ENCODE measurements at places on chromosomes 7 and 10.

DNA sequence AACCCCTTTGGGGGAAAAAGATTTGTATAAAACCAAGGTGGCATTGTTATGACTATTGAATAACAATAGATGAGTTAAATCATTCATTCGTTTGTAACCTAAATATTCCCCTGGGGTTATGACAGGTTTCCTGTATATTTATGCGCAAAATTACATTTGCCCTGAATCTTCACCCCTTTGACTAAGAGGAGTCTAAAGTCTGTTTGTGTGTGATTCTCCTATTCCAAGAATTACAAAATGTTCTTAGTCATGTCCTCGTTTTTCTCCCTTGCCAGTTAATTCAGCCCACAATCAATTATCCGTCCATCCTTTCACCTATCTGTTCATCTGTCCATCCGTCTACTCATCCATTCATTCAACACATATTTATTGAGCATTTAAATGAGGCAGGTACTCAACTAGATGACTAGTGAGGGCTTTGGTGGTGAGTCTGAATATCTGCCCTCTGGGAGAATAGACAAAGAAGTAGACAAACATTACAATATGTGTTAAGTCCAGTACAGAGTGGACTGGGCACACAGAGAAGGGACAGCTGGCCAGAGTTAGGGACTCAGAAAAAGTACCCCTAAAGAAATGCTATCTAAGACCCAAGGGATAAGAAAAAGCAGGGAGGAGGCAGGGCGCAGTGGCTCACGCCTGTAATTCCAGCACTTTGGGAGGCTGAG lies 35.6 kb upstream of the TCF7L2 start:
- DNase-seq = no peak

DNA sequence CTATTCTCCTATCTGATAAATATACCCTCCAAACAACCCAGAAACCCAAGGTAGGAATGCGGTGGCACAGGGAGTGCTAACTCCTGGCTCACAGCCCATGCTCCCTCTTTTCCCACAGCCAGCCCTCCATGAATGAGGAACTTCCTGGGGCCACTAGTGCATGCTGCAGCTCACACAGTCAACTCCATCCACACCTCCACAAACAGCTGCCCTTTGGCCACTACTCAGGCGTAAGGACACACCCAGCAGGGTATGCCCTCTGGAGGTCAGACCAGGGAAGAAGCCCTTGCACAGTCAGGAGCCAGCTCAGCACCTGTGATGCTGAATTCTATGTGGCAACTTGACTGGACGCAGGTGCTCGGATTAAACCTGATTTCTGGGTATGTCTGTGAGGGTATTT lies 85.2 kb upstream of the PIK3CG start:
- no peak for DNase-seq

- no peak for DNase-seq
Measured at GRCh38 chr7:147304376-147304775, 1187.8 kb downstream of the CNTNAP2 start.

- DNase-seq = no peak
Measured at GRCh38 chr7:80189638-80190037, 55.0 kb downstream of the GNAI1 start.

GRCh38 chr10:19974138-19974537 lies 157.9 kb downstream of the PLXDC2 start:
- no peak for DNase-seq

DNA sequence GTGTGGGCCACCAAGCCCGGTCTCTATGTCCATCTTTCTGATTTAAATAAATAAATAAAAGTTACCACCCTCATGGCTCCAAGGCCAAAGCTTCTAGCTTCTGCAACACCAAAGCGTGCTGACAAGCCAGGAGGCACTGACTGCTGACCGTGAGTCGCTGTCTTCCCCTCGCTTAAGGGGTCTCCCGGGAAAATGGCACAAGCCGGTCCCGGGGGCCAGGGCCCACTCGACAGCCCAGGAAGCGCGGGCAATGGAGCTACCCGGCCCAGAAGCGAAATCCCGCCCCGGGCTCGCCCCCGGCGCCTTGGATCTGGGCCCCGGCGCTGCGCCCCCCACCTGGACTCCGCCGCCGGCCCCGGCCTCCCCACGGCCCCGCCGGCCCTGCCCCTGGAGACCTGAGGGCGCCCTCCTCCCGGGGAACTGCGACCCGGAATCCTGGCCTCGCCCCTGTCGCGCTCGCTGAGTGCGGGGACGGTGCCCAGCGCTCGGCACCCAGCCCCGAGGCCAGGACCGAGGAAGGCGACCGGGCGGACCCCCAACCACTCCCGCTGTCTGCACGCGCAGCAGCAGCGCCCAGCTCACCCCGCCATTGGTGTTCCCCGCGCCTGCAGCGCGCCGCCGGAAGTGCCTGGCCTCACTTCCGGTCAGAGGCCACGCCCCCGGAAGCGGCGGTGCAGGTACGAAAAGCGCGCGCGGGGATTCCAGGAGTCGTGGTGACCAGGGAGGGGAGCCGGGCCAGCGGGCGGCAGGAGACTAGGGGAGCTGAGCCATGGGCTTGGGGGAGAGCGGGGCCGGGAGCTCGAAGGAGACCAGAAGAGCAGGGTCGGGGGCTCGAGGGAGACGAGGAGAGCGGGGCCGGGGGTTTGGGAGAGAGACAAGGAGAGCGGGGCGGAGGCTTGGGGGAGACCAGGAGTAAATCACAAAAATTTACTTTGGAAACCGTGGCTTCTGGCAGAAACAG lies at the start of the genes MRM2 and NUDT1:
MRM2 (minus strand) TSS at position 626 of the 961 bp plus-strand sequence; CDS start at position 590, 36 bp downstream.
NUDT1 (plus strand) TSS at position 647 of the 961 bp plus-strand sequence. CDS start 2,349 bp downstream, outside the sequence.
- DNase-seq = no peak

- DNase-seq = no peak
Measured at GRCh38 chr7:19585761-19586160, 123.1 kb downstream of the POLR1F start.

DNA sequence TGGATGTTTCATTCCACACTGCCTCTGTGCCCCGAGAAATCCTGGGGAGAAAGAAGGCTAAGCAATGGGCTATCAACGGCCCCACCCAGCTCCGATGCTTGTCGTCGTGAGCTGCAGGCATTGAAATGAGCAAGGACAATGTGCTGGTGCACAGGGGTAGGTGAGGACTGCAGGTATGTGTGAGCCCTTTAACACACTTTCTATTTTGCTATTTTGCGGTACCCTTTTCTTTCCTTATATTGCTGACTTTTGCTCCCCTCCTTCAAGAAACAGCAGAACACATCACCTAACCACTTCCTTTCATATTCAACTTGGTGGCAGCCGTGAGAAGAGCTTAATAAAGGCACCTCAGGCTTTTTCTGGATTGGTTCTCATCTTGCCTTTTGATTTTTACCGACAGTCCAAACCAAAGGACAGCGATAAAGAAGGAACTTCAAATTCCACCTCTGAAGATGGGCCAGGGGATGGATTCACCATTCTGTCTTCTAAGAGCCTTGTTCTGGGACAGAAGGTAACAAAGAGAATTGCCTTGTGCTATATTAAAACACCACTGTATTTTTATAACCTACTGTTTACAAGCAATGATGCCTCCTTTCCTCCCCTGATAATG lies 39.2 kb downstream of the AIFM2 start:
- DNase-seq = no peak

DNA sequence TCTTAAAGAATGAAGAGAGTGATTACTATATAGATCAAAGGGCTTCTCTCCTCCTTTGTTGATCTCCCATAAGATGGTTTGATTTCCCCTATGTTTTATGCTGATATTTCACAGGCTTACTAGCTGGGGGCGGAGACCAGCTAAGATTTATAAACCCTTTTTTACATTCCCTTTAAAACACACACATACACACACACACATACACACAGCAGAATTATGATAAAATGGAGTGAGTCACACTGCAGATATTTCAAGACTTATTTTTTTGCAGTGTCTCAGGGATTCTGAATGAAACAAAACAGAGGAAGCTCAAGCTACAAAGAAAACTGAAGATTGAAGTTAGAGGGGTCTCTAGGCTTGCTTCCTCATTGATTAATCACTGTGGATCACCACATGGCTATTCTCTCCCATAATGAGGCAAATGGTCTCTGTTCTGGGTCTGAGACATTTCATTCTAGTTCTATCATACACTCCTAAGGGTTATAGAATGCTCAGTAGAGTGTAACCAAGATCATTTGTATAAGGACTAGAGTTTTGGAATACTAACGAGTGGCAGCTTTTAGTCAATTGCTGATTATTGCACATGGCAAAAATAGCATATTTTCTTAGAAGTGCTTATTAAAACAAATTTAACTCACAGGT lies 18.6 kb downstream of the INA start:
- peak; percentile 37 for DNase-seq

DNA sequence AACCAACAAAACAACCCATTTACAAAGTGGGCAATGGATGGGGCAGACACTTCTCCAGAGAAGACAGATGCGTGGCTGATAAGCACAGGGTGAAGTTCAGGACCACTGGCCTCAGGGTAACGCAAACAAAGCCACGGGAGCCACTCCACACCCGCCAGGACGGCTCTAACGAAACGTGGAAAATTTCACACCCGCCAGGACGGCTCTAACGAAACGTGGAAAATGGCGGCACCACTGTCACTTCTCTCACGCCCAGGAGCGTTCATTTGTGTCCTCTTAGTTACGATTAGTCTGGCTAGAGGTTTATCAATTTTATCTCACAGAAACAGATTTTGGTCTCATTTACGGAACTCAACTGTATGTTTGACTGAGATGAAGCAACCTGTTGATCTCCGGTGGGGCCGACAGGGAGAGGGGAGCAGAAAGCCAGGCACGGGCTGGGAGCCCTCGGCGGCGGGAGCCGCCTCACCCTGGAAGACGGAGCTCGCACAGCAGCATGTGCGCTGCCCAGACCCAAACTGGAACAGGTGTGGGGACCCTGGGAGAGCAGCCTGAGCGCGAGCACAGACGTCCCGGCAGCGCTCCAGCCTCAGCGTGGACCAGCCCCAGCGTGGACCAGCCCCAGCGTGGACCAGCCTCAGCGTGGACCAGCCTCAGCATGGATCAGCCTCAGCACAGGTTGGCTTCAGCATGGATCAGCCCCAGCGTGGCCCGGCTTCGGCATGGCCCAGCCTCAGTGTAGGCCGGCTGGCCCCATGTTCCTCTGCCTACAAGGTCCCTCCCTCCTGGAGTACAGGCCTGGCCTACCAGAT lies 243.5 kb downstream of the MAD1L1 start:
- no peak for DNase-seq

DNA sequence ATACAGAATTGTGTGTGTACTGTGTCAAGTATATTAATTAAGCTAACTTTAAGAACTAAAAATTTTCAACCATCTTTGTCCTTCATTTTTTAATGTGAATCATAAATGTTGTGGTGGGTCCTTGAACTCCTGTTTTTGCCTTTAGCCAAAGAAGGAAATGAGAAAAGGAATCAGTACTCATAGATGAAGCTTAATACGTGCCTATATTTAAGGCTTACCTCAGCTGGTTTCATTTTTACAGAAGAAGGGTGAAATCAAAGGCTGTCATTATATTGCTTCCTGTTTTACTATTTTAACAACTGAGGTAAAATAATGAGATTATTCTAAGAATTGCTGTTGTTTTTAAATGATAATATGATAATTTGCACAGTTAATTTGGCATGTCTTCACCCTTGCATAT lies 6.3 kb upstream of the SNX13 start:
- no peak for DNase-seq

GRCh38 chr10:86371691-86372090 lies 5.1 kb upstream of the GRID1 start:
- no peak for DNase-seq

DNA sequence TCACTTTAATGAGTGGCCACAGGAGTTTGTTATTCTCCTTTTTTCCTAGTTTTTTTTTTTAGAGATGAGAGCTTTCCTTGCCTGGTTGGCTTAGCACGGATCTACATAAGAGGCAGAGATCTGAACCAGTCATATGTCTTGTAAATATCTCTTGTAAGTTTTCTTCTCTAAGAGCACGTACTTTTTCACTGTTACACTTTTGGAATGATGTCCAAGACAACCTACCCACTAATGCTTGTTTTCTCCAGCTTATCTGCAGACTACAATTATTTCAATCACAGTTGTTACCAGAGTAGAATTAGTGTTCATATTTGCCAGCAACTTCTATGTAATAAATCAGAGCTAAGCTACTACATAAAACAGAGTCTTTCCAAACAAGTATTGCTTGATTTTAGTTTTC lies 444.6 kb downstream of the KCNMA1 start:
- no peak for DNase-seq

- no peak for DNase-seq
Measured at GRCh38 chr7:100434297-100435144, 1.8 kb downstream of the PPP1R35 start.

DNA sequence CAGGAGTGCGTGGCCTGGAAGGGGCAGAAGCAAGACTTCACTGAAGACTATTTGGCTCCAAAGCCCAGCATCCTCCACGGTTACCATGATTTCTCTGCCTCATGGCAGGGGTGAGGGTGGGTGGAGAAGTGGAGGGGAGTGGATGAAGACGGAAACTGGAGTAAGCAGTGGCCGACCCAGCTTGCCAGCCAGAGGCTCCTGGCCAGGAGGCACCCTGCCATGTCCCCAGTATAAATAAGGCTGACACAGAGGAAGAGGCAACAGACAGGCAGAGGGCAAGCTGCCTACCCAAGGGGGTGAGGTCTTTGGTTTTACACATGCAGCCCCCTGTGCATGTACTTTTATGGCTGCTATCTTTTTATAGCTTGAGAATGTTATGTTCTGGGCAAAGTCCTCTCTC lies 102.6 kb upstream of the TBX20 start:
- DNase-seq = no peak

- no peak for DNase-seq
Measured at GRCh38 chr7:1026721-1027161, 17.6 kb upstream of the GPR146 start.

DNA sequence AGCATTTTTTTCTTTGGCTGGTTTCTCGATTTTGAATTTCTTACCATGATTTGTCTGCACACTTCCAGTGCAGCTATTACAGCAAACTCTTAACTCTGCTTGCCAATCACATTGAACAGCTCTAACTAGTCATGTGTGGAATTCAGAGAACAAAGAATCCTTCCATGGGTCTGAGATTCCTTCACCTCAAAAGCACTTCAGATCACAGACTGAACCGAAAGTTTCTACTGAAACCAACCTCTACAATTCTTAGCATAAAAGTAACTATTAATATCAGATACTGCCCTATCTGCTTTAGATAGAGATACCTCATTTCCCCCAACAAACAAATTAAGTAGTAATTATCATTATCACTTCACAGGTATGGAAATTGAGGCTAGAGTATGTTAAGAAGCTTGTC lies 56.5 kb upstream of the SP4 start:
- no peak for DNase-seq

GRCh38 chr10:120473593-120473992 lies 16.6 kb downstream of the PLPP4 start:
- no peak for DNase-seq

DNA sequence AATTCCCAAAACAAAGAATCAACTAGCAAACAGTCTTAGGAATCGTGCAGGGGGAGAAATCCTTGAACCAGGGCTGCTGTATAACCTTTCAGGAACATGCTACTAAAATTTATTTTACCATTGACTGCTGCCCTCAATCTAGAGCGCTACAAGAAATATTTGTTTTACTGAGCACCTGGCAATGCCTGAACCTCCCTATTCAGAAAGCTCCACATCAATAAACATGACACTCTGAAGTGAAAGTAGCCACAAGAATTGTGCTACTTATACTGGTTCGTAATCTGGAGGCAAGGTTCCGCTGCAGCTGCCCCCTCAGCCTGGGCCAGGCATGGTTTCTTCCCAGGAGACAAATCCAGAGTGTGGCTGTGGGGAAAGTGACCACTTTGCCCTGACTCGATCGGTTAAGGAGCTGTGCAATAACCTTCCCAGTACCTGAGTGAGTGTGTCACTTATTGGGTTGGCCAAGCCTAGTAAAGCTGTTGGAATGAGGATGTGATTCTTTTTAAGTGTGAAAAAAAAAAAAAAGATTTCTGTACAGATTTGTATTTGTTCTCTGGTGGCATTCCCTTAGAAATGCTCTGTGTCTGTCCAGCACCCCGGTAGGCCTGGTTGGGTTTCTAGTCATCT lies 7.7 kb downstream of the VWA2 start:
- DNase-seq = no peak
